ENCODE measurements at places on chromosomes 2 and 18.

GRCh38 chr2:234107861-234108260, 57.4 kb downstream of the SPP2 start:
- DNase-seq = no peak

GRCh38 chr2:47015206-47015605, 99.6 kb upstream of the MCFD2 start:
- DNase-seq = no peak

DNA sequence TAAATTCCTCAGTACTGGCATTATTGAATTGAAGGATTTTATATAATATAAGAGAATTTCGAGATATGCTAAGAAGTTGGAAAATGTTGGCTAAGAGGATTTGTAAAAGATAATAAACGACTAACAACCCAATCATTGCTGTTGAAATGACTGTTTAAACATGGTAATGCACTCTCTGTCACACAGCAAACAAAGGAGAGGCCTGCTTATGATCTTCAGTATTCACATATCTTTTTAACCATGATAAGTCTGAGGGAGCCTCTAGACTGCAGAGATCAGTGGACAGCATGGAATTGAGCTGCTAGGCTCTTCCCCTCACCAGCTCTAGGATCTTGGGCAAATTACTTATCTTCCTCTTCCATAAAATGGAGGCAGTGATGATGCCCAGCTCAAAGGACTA, 2.7 kb downstream of the KCTD18 start:
- DNase-seq = no peak

DNA sequence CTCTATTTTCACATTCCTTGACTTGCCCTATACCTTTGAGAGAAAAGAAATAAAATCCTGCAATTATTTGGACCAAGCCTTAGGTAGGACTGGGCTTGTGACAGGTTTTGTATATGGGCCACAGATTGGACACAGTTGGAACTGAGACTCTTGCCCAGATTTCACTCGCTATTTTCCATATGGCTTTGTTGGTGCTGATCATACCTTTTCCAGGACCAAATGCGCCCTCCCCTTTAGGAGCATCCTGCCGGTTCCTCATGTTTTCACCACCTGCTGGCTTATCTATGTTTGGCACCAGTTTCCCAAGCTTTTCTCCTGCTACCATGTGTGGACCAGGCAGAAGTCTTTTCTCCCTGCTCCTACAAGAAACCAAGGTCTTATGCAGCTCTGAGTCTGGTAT, 494.9 kb downstream of the EPHA4 start:
- DNase-seq = no peak

DNA sequence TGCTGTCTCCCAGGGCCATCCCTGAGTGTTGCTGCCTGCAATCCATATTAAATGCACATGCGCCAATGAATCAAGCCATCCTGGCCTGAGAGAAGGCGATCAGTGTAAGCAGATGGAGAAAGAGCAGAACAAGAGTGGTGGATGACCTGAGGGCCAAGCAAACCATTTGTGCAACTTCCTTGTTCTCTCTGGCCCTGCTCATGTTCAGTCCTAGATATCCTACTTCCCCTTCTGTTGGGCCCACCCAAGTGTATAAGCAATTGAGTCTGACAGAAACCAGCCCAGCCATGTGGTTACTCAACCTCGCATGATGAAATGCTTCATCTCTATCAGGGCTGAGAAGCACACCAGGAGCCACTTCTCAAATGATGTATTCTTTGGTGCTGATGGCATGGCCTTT, 383.1 kb upstream of the ID2 start:
- DNase-seq = no peak

GRCh38 chr2:191625016-191625415, 52.9 kb upstream of the NABP1 start:
- DNase-seq = peak; percentile 34

DNA sequence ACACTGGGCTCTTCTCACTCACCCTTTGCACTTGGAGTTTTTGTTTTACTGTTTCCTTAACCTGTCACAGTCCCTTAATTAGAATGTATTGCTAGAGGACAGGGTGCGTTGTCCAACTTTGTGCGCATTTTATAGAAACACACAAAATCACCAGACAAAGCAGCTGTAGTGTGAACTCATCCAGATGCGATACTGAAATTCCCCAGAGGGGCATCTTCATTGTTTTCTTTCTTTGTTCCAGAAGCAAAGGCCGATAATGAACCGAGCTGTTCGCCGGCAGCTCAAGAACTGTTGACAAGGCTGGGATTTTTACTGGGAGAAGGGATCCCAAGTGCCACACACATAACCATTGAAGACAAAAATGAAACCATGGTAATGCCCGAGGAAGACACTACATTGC, 137.6 kb downstream of the WDSUB1 start:
- no peak for DNase-seq

- DNase-seq = no peak
Measured at GRCh38 chr2:237670641-237671040, 43.3 kb downstream of the LRRFIP1 start.

DNA sequence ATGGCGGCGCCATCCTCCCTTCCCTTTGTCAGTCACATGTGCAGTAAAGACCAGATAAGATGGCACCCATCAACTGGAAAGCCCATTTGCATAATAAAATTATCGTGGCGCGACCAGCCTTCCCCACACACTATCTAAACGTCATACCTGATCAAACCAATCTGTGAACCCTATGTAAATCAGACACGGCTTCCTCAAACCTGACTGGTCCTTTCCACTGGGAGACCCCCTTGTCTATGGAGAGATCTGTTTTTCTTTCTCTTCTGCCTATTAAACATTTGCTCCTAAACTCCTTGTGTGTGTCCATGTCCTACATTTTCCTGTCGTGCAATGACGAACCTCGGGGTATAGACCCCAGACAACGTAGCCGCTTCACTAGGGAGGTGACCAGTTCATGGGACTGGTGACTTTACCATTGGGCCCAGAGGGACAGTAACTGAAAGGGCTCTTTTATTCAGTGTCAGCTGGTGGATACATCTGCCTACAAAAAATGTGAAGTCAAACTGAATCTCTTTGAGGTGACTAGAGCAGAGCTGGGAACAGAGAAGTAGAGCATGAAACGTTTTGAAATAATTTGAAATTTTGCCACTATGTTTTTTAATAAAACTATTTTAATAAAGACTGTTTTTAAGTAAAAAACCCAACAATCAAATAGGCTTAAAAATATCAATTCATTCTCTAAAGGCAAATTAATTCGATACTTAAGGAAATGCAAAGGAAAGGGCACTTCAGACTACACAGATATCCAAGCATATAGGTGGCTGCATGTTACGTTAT, 87.5 kb downstream of the SOCS6 start:
- no peak for DNase-seq

GRCh38 chr18:46071653-46072375, at the start of gene PSTPIP2:
Gene PSTPIP2 (minus strand): TSS chr18:46072260. CDS start chr18:46072188, 72 bp downstream.
- peak; percentile 80 for DNase-seq

DNA sequence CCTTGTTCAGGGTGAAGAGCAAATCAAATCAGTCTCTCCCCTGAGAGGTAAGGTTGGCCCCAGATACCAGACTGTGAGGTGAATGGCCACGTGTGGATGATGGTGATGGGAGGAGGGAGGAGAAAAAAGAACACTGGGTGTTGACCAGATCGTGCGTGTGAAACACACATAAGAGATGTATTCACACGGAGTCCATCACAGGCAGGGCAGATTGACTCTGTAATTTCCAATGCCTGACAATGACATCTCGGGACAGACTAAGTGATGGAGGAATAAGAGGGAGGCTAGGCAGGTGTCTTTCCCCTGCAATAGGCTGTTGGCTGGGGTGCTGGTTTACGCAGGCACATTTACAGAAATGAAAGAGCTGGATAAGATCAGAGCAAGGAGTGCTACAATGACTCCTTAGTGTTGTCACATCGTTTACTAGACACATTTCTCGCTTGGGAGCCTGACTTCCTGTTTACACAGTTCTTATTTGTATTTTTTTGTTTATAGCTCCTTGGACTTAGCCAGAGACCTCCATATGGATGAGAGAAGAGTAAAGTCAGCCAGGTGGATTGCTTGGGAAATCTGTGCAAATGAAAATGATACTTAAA, 43.1 kb downstream of the CPO start:
- DNase-seq = no peak

GRCh38 chr2:231464576-231465540, 574 bp upstream of the NCL start:
- peak; percentile 98 for DNase-seq

DNA sequence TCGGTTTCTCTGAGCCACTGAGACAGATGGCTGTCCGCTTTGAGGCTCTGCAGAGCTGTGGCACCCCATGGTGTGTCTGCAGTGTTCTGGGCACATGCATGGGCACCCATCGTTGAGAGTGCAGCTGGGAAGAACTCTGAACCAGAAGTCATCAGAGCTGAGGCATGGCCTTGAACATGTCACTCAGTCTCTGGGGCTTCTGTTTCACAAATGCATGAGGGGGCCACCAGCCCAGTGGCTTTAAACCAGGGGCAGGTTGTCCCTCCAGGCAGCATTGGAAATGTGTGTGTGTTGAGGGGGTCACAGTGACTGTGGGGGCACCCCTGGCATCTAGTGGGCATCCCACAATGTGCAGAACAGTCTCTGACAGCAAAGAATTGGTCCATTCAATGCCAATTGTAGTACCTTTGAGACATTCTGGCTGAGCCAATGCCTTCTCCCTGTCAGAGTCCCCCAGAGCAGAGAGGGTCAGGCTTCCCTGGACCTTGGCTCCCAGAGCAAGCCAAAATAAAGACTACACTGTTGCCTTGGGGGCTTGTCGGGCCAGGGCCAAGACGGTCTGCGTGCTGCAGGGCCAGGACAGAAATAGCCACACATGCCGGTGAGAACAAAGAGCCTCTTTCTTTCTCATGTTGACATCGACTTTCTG, 9.3 kb upstream of the PSMD1 start:
- DNase-seq = no peak

GRCh38 chr2:85327160-85327821, 498 bp downstream of the TGOLN2 start:
- peak; percentile 66 for DNase-seq

Measured in activated T-cell treated with anti-CD3 and anti-CD28 coated beads, Interleukin-2, amount 50 U/mL, for 72 hours (primary cell).